ENCODE measurements at places on chromosomes 5 and 9. TPM values are rescaled to one million over a fixed set of nuclear protein-coding genes. Genes with fewer than 3 reads are reported as not detected.

DNA sequence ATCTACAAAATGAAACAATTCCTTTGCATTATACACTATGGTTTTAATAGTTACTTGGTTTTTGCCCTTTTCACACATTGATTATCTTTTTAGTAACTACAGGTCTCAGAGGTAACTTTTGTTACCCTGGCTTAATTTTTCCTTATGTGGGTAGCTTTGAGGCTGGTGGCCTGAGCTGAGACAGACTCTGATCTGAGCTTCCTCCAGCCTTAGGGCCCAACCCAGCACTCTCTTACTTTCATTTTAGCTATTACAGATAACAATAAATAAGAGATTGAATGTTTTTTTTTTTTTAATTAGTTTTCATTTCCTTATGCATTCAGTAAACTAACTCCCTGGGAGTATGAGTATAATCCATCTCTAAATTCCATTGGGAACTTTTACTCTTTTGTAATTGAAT lies 15.1 kb upstream of the OXCT1 start:
- peaks cover 2% of the 10 kb centered on the region for H3K4me1 ChIP-seq
- DNase-seq, result no peak
- H3K27me3 ChIP-seq, result peaks cover 7% of the 10 kb centered on the region
- no peaks in the 10 kb centered on the region for H3K36me3 ChIP-seq

Gene PCDHGB1
- 0.13 TPM for total RNA-seq

Gene C9
- not detected for total RNA-seq

Gene AFAP1L1
- total RNA-seq, result not detected

GRCh38 chr5:143166661-143167420 lies 236.6 kb downstream of the NR3C1 start:
- DNase-seq, result no peak
- no peaks in the 10 kb centered on the region for H3K27me3 ChIP-seq
- no peaks in the 10 kb centered on the region for H3K4me1 ChIP-seq

DNA sequence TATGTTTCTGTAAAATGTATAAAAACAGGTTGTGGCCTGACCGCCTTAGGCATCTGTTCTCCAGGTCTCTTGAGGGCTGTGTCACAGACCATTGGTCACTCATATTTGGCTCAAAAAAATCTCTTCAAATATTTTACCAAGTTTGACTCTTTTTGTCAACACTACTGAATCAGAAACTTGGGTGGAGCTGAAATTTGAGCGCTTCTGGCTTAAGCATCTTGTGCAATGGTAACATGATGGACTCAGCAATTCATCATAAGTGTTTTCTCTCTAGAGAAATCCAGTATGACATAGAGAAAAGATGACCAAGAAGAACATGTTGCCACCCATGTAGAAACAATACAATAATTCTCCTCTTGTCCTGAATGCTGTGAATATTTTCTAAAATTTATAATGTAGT lies 387.9 kb downstream of the MAT2B start:
- no peaks in the 10 kb centered on the region for H3K27me3 ChIP-seq
- no peak overlapping the region for H3K4me3 ChIP-seq
- no peak overlapping the region for H3K27ac ChIP-seq
- no peaks in the 10 kb centered on the region for H3K4me1 ChIP-seq

Gene TIMD4
- total RNA-seq, result 2.4 TPM

Gene AGPAT2
- 18.8 TPM for total RNA-seq

- peaks cover 10% of the 10 kb centered on the region for H3K36me3 ChIP-seq
- H3K4me1 ChIP-seq, result no peaks in the 10 kb centered on the region
- no peak overlapping the region for H3K27ac ChIP-seq
- H3K27me3 ChIP-seq, result no peaks in the 10 kb centered on the region
Measured at GRCh38 chr5:128174951-128175350, 91.4 kb downstream of the SLC12A2 start.

DNA sequence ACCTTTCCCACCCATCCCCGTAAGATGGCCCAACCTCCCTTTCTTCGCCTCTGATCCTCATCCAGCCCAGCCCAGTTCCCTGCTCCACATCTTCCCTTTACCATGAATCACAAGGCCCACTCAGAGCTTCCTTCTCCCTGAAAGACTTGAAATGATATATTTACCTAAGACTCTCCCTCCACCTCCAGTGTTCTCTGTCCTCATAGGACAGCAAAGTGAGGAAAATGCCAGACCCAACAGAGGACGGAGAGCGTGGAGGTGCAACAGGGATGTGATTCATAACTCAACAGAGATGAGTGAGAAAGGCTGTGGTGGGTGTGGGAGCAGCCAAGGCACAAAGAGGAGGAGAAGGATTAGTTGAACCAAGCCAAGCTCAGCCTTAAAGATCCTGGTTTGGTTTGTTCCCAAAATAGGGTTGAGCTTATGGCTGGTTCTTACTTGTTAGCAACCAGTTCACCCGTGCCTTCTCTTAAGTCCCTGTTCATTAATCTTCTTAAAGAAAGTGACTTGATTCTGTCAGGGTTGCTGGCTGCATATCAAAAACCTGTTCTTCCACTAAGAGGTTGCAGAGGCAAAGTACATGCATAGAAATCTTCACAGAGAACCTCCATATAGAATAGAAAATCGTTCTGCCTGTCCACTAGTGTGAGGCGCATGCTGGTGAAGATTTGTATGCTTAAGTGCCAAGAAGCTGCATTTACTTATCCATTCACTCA lies 183.2 kb downstream of the ACTL7B start:
- DNase-seq, result no peak
- H3K4me3 ChIP-seq, result no peak overlapping the region
- H3K36me3 ChIP-seq, result no peaks in the 10 kb centered on the region
- no peak overlapping the region for H3K27ac ChIP-seq
- H3K4me1 ChIP-seq, result no peaks in the 10 kb centered on the region

Gene RGP1
- total RNA-seq, result 29.1 TPM

- H3K4me3 ChIP-seq, result no peak overlapping the region
- no peak overlapping the region for H3K27ac ChIP-seq
- no peak for DNase-seq
- no peaks in the 10 kb centered on the region for H3K27me3 ChIP-seq
Measured at GRCh38 chr9:136058801-136059302, 36.2 kb downstream of the NACC2 start.

DNA sequence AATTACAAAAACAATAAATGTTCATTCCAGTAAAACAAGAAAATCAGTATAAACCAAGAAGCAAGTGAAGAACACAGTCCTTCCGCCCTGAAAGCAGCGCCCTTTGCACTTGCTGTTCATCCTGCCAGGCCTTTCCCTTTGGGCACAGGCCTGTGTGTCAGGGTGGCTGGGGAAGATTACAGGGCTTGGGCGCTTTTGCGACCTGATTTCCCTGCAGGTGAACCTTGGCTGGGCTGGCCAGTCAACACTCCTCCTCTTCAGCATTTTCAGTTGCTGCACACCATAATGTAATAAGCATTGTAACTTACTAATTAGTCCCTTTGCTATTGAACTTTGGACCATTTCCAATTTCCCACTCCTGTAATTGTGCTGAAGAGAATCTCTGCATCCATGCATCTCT lies 38.6 kb upstream of the TDRD7 start:
- no peaks in the 10 kb centered on the region for H3K27me3 ChIP-seq
- H3K4me3 ChIP-seq, result no peak overlapping the region
- DNase-seq, result no peak
- H3K36me3 ChIP-seq, result no peaks in the 10 kb centered on the region
- no peaks in the 10 kb centered on the region for H3K4me1 ChIP-seq

DNA sequence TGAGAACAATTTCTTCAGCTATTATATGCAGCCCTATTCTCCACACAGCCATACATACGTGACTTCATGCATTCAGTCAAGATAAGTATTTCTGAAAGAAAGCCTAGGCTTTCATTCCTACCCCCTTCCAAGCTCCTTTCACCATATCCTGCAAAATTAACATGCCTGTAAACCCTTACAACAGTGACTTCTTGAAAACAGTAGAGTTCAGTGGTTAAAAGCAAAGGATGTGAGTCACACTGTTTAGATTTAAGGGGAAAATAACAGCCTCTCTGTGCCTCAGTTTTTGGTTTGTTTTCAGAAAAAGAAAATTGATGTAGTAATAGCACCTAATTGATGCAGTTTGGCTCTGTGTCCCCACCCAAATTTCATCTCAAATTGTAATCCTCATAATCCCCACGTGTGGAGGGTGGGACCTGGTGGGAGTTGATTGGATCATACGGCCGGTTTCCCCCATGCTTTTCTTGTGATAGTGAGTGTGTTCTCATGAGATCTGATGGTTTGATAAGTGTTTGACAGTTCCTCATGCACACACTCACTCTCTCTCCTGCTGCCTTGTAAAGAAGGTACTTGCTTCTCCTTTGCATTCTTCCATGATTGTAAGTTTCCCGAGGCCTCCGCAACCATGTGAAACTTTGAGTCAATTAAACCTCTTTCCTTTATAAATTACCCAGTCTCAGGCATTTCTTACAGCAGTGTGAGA lies 264.8 kb downstream of the CETN3 start:
- no peak overlapping the region for H3K27ac ChIP-seq
- no peaks in the 10 kb centered on the region for H3K27me3 ChIP-seq
- H3K36me3 ChIP-seq, result no peaks in the 10 kb centered on the region
- H3K4me1 ChIP-seq, result no peaks in the 10 kb centered on the region
- DNase-seq, result no peak

DNA sequence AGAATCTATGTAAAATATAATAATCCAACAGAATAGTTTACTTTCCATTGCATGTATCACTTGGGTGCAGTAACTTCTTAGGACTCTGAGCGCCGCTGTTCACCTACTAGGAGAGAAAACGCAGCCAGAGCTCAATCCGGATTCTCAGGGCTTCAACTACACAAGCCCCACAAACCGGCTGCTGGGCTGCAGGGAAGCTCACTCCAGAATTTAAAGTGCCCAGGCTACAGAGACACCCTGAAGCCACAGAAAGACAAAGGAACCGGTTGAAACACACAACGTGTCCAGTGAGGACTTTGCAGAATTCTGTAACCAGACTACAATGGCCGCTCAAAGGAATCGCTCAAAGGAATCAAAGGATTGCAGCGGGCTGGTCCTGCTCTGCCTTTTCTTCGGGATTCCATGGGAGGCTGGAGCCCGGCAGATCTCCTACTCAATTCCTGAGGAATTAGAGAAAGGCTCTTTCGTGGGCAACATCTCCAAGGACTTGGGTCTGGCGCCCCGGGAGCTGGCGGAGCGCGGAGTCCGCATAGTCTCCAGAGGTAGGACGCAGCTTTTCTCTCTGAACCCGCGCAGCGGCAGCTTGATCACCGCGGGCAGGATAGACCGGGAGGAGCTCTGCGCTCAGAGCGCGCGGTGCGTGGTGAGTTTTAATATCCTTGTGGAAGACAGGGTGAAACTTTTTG lies at the start of gene PCDHGA10:
Gene PCDHGA10, plus strand, starts transcription at position 134 of the 686 bp plus-strand sequence. Its CDS starts 189 bp downstream, at position 323.
- peaks cover 20% of the 10 kb centered on the region for H3K36me3 ChIP-seq
- peaks cover 62% of the 10 kb centered on the region for H3K27me3 ChIP-seq
- peak within 1 kb of the TSS; percentile 34 for H3K27ac ChIP-seq
- peaks cover 21% of the 10 kb centered on the region for H3K4me1 ChIP-seq
- DNase-seq, result peak; percentile 66

Gene NIPAL4
- 0.10 TPM for total RNA-seq
